Hepatocyte (in vitro differentiated cells): ENCODE measurements at places on chromosomes 4 and X.

DNA sequence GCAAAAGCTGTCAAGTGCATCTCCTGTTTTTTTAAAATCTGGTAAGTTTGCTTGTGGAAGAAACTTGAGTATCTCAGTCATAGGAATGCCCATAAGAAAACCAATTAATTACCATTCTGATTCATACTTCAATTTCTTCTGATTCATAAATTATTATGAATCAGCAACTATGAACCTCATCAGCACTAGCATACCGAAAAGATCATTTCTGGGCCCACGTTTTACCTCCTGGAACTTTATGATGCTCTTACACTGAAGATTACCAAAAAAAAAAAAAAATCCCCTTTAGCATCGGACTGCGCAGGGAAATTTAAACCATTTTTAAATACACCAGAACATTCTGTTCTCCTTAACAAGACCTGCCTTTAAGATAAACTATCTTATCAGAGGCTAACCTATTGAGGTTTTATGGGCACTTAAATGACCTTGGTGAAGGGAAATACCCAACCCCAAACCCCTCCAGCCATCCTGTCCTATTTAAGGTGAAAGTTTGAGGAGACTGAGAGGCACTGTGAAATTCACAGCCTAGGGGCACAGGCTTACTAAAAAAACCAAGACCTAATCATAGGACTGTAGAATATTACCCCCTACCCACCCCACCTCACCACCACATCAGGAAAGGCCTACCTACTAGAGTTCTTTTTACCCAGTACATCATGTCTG lies 38.2 kb upstream of the ABCG2 start:
- no peak for DNase-seq

- DNase-seq = no peak
Observed at GRCh38 chrX:70175338-70175737, 1.9 kb upstream of the DGAT2L6 start.

DNA sequence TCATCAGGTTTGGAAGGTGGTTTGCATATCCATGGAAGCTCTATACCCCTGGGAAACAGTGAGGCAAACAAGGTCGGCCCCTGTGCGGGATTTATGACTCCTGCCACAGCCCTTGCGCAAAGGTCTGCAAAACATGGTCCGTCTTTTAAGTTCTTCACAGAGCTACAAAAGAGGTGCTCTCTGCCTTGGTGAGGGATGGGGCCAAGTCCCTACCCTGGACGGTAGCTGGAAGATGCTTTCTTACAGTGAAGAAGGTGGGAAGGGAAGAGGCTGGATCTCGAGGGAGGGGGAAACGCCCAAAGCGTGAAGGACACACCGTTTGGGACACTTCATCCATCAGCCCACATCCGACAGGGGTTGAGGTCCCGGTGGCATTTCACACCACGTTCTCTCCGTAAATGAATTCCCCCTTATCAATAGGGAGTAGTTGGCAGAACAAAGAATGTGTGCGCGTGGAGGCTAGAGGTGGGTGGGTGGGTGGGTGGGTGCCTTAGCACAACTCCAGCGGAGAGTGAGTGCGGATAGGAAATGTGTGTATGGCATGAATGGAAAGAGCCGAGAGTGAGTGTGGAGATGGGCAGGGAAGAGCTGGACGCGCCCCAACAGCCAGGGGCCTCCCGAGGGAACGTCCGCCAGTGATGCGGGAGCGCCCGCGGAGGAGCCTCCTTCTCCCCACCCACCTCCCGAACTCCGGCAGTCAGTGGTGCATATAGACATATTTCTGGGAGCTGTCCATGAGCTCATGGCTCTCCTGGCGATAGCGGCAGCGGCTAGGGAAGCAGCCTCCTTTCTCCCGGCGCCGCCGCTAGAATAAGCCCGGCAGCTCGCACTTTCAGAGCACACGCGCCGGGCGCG lies 68.3 kb downstream of the LARP7 start:
- DNase-seq = peak; percentile 74

DNA sequence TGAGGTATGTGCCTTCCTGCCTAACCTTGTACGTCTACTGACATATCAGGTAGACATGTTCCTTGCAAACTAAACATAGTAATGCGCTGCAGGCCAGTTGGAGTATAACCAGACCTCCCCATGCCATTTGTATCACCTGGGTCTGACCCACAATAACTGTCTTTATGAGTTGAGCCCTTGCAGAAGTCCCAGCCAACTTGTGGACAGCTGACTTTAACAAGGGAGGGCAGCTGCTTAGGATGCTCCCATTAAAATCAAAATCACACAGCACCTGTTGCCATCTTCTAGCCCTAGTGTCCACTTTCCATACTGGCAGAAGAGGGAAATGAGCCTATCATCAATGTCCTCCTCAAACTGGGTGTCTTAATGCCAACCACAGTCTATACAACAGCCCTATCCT lies 41.6 kb downstream of the KANTR start:
- no peak for DNase-seq

GRCh38 chr4:184731056-184731455 lies 2.8 kb downstream of the CENPU start:
- DNase-seq = no peak

- no peak for DNase-seq
Observed at GRCh38 chr4:136863756-136864155, 668.5 kb downstream of the PCDH18 start.

- DNase-seq = no peak
Observed at GRCh38 chrX:85836868-85837267, 210.5 kb downstream of the CHM start.

DNA sequence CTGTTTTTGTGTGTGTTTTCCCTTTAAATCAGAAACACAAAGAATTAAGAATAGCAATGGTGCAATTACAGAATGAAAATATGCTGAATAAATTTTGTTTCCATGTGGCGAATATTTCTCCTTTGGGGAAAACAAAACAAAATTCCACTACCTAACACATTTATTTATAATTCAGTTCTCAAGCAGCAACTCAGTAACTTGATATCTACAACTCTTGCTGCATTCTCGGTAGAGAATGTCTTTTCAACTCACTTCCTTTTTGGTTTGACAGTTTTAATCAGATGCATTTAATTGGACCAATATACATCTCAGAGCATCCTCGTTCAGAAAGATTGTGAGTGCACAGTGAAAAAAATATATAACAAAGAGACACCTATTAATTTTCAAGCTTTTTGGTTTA lies 30.8 kb downstream of the ZNF827 start:
- no peak for DNase-seq

- DNase-seq = no peak
Observed at GRCh38 chr4:187059021-187059420, 335.4 kb upstream of the FAT1 start.

- DNase-seq = no peak
Observed at GRCh38 chrX:67732864-67733263, 189.0 kb downstream of the AR start.

DNA sequence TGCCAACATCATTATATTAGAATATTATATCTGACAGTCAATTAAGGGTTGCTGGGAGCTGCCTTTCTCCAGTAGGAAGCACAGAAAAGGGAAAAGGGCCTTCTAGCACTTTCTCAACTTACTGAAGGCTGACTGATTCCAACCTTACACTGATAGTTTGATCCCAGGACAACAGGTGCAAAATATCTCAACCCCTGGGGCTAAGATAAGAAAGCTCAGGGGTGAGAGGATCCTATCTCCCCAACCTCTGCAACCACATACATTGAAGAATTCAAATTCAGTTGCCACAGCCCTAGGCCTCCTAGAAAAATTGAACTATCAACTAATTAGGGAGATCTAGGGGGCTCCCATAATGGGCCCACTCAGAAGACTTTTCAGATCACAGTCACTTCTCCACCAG lies 179.1 kb upstream of the GPRIN3 start:
- no peak for DNase-seq

DNA sequence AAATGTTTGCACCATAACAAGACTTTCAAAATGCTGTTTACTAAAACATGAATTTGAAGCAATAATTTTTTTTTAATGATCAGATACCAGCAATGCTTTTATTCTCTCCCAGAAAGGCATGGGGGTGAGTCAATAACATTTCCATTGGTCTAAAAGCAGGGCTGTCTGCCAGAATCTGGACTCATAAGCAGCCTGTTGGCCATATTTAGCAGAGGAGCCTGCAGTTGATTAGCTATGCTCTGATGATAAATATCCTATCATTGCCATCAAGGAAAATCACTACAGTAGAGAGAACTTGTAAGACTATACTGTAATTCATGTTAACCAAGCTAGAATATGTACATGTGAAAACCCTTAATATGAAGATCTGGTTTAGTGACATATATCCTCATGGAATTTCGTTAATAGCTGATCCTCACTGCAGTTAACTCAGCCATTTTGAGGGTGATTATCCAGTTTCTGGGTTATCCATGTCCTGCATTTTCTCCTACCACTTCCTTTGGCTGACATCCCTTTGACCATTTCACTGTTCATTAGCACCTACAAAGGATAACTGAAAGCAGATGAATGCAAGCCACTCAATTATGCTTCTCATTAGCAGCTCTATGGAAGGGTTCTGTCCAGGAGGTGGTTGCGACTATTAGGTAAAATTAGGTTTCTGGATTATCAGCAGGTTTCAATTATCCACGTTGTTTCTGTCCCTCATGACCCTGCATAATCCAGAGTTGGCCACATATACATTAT lies 72.9 kb upstream of the DIAPH2 start:
- no peak for DNase-seq

GRCh38 chr4:84622959-84623358 lies 40.0 kb downstream of the CDS1 start:
- DNase-seq = no peak
